ENCODE measurements at places on chromosomes 4 and X. TPM values are rescaled to one million over a fixed set of nuclear protein-coding genes. Genes with fewer than 3 reads are reported as not detected.

DNA sequence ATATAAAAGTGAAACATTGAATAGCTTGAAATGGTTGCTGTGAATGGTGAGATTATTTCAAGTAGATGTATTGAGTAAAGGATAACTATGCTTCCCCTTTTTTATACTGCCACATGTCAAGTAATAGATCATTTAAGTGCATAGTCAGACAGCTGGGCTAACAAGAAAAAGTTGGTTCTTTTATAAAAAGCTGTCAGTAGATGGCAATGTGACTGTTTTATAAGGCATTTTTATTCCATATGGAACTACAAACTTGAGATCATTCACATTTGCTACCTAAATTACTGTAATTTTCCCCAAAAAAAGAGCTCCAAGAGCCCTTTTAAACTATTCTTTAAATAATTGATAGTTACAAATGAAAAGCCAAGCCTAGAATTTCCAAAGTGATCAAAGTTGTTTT lies 831.0 kb downstream of the C4orf33 start:
- DNase-seq, result no peak
- H3K4me1 ChIP-seq, result no peaks in the 10 kb centered on the region
- H3K36me3 ChIP-seq, result no peaks in the 10 kb centered on the region
- H3K4me3 ChIP-seq, result no peak overlapping the region
- no peak overlapping the region for H3K27ac ChIP-seq
- no peaks in the 10 kb centered on the region for H3K27me3 ChIP-seq

- no peaks in the 10 kb centered on the region for H3K27me3 ChIP-seq
- H3K4me3 ChIP-seq, result no peak overlapping the region
- peaks cover 2% of the 10 kb centered on the region for H3K36me3 ChIP-seq
- no peak overlapping the region for H3K27ac ChIP-seq
- no peak for DNase-seq
- no peaks in the 10 kb centered on the region for H3K4me1 ChIP-seq
Observed at GRCh38 chr4:55498051-55498450, 48.7 kb downstream of the CLOCK start.

GRCh38 chr4:35063031-35063570 lies 1181.2 kb downstream of the ARAP2 start:
- DNase-seq, result no peak
- H3K36me3 ChIP-seq, result no peaks in the 10 kb centered on the region
- H3K27me3 ChIP-seq, result no peaks in the 10 kb centered on the region
- H3K4me3 ChIP-seq, result no peak overlapping the region
- no peaks in the 10 kb centered on the region for H3K4me1 ChIP-seq
- H3K27ac ChIP-seq, result no peak overlapping the region

GRCh38 chr4:13322681-13323101 lies 161.4 kb downstream of the RAB28 start:
- H3K4me1 ChIP-seq, result no peaks in the 10 kb centered on the region
- H3K27ac ChIP-seq, result no peak overlapping the region
- no peaks in the 10 kb centered on the region for H3K27me3 ChIP-seq
- DNase-seq, result no peak
- no peaks in the 10 kb centered on the region for H3K36me3 ChIP-seq
- no peak overlapping the region for H3K4me3 ChIP-seq

DNA sequence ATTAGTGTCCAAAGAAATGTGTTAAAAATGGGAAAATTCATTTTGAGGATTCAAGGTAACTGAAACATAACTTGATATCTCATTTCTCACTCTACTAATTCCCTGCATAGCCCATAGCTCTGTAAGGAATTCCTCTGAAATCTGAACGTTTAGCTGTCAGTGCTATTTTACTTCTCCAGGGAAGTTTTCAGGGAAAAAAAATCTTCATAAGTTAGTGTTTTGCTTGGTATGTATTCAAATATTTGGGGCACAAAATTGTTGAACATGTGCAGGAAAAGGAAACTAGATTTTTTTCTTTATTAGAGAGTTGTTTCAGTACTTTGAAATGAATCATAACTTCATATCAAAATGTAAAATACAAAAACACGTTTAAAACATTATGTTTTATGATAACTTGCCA lies 891.4 kb downstream of the CENPC start:
- H3K36me3 ChIP-seq, result no peaks in the 10 kb centered on the region
- DNase-seq, result no peak
- no peaks in the 10 kb centered on the region for H3K27me3 ChIP-seq
- no peaks in the 10 kb centered on the region for H3K4me1 ChIP-seq
- H3K4me3 ChIP-seq, result no peak overlapping the region

DNA sequence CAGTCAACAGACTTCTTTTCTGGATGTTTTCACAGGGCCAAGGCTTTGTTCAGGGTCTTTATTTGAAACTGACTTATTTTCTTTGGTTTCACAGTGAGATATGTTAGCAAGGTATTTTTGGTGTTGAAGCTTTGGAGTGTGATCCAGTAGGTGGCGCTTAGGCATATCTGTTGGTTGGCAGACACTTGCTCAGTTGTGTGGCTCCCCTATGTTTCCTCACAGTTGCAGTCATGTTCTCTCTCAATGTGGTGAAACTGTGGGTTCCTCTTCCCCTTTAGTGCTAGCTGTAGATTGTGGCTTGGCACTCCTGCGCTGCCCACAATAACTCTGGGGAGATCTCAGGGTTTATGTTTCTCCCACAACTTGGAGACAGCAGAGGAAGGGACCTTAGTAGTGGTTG lies 460.8 kb downstream of the SLITRK2 start:
- no peak overlapping the region for H3K4me3 ChIP-seq
- H3K27me3 ChIP-seq, result no peaks in the 10 kb centered on the region
- no peaks in the 10 kb centered on the region for H3K36me3 ChIP-seq
- H3K4me1 ChIP-seq, result no peaks in the 10 kb centered on the region
- DNase-seq, result no peak

DNA sequence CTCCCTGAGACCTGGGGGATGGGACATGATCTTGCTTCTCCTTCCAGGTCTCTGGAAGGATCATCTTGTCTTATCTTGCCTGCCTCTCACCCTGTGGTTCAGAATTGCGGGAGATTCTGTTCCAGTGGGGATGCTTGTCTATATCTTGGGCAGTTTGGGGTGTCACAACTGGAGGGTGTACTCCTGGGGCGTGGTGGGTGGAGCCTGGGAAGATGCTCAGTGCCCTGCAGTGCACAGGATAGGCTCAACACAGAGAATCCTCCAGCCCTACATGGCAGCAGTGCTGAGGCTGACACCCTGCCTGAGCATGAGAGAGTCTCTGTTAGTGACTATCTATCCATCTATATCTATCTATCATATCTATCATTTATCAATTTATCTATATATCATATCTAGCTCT lies 7.7 kb downstream of the P2RY8 start:
- DNase-seq, result no peak
- no peak overlapping the region for H3K4me3 ChIP-seq
- H3K27ac ChIP-seq, result no peak overlapping the region
- H3K36me3 ChIP-seq, result peaks cover 19% of the 10 kb centered on the region
- H3K27me3 ChIP-seq, result no peaks in the 10 kb centered on the region
- H3K4me1 ChIP-seq, result peaks cover 29% of the 10 kb centered on the region

DNA sequence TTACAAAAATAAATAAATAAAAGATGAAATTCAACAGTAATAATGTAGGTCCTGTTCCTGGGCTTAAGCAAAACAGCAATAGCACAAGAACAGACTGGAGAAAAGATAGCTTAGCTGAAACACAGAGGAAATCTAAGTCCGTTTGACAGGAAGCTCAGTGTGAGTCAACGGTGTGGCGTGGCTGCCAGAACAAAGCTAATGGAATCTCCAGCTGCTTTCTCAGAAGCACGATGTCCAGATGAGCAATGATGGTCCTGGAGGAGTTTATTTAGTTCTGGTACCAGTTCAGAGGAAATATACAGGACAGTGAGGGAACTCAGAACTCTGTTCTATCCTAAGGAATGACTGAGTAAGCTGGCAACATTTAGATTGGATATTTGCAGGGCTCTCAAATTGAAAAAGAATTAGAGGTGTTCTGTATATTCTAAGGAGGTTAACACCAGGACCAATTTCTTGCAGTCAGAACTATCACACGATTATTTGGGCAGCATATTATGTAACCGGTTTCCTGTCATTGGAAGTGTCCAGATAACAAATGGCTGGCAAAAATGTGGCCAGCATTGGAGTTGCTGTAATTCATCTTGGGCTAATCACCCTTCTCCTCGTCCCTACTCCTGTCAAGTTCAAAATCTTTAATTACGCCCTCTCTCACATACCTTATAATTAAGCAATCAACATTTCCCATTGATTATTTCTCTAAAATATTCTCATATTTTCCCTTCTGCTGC lies 12.7 kb downstream of the GAB3 start:
- DNase-seq, result peak; percentile 62
- H3K27me3 ChIP-seq, result no peaks in the 10 kb centered on the region
- peaks cover 57% of the 10 kb centered on the region for H3K4me1 ChIP-seq
- H3K36me3 ChIP-seq, result no peaks in the 10 kb centered on the region
- H3K4me3 ChIP-seq, result no peak overlapping the region

GRCh38 chr4:22802876-22803275 lies 110.1 kb downstream of the GBA3 start:
- no peak overlapping the region for H3K27ac ChIP-seq
- H3K4me3 ChIP-seq, result no peak overlapping the region
- H3K27me3 ChIP-seq, result no peaks in the 10 kb centered on the region

Gene TECRL
- total RNA-seq, result not detected

Gene IL13RA2
- total RNA-seq, result not detected

Gene TXK
- 197 TPM for total RNA-seq
